ENCODE measurements at places on chromosomes 5 and 9. TPM values are rescaled to one million over a fixed set of nuclear protein-coding genes. Genes with fewer than 3 reads are reported as not detected.

Gene SPINK4
- polyA plus RNA-seq = not detected

Gene PCDHGB2
- polyA plus RNA-seq = 0.76 TPM

Gene GALNT12
- 0.74 TPM for polyA plus RNA-seq

Gene KIF27
- polyA plus RNA-seq = 1.6 TPM

Measured in GM23248 (cell line).